ENCODE measurements at places on chromosomes 12 and 14.
A peak's percentile ranks its signal among the peaks of the same experiment; 100 is the strongest.

GRCh38 chr12:115303723-115304309 lies 619.8 kb upstream of the TBX3 start:
- no peak for DNase-seq

DNA sequence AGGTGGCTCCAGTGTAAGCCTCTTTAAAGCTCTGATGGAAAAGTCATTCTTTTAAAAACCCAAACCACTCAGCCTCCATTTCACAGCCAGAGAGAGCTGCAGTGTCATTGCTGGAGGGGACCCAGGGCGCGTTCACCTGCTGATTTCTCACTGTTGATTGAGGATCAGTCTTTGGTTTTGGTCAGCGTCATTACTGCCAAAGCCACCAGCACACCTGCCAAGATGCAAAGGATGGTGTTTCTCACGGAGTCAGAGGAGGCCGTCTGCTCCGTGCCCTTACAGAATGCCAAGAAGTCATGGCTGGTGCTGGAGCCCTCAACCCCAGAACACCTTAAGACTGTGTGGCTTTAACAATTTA lies 32.8 kb upstream of the BATF start:
- no peak for DNase-seq

- no peak for DNase-seq
Measured at GRCh38 chr12:6461401-6462233, 8.9 kb downstream of the VAMP1 start.

GRCh38 chr14:100450736-100451135 lies 127.6 kb downstream of the SLC25A47 start:
- DNase-seq: no peak

DNA sequence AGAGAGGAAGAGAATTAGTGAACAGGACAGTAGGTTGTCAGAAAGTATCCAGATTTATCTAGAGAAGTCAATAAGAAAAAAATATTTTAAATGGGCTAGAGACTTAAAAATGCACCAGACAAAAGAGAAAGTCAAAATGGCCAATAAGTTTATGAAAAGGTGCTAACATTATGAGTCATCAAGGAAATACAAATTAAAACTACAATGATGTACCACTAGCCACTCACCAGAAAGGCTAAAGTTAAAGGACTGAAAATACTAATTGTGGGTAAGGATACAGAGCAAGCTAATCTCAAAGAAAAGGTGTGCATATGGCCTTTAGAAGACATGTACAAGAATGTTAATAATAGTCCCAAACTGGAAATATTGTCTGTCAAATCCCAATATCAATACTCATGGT lies 37.7 kb downstream of the C12orf50 start:
- no peak for DNase-seq

- DNase-seq: no peak
Measured at GRCh38 chr12:61554268-61555008, 705.8 kb upstream of the USP15 start.

- DNase-seq: peak; percentile 62
Measured at GRCh38 chr12:59119676-59120075, 199.4 kb upstream of the LRIG3 start.

- no peak for DNase-seq
Measured at GRCh38 chr12:4285070-4285469, 11.5 kb downstream of the CCND2 start.

DNA sequence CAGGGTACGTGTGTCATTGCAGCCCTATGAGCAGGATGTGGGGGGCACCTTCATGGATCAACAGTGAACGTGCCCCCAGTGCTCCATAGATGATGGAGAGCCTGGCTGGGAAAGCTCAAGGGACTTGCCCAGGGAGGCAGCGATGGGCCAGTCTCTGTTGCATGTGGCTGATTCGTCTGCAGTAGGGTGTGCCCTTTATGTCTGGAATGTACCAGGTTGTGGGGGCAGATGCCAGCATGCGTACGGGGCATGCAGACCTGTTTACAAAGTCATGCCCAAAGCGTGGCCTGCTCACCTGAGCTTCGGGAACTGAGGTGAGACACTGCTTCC lies 72.3 kb downstream of the TESC start:
- DNase-seq: no peak

DNA sequence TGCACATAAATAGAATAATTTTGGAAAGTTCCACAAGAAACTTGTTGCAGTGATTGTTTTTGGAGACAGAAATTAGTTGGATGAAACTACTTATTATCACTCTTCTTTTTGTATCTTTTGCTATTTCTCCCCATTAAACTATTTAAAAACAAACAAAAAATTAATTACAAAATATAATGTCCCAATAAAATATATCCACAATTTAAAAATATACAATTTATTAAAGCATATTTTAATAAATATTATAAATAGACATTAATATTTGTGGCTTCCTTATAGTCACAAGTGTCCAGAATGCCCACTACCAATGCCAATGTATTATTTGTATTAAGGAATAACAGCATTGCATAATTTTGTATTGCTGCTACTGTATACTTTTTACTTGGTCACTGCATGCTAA lies 52.5 kb upstream of the GCH1 start:
- no peak for DNase-seq

DNA sequence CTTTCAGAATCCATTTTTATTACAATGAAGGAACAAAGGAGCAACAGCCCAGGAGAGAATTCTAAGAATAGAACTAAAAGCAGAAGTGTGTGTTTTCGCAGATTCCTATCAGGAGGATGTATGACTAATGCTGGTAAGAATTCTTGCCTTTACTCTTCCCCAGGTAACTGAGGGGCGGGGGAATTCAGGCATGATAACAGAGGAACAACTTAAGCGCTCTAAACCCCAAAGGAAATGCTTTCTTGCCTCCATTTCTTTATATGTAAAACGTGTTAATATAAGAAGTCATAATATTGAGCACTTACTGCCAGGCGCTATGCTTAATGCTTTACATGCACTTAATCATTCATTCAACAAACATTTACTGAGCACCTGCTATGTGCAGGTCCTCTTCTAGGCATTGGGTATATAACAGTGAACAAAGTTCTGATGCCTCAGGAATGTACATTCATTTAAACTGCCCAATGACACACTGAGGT lies 4.5 kb downstream of the HCAR1 start:
- peak; percentile 69 for DNase-seq

GRCh38 chr14:71235875-71236274 lies 328.6 kb downstream of the PCNX1 start:
- no peak for DNase-seq

DNA sequence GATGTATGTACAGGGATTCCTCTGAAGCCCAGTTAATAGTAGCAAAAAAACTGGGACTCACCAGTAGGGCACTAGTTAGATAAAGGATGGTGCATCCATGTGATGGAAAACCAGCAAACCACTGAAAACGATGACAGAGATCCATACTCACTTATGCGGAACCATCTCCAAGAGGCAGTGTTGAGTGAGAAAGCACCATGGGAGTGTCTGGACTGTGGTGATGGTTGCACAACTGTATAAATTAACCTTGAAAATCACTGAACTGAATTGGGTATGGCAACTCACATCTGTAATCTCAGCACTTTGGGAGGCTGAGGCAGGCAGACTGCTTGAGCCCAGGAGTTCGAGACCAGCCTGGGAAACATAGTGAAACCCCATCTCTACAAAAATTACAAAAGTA lies 53.6 kb upstream of the ZFP36L1 start:
- DNase-seq: no peak

DNA sequence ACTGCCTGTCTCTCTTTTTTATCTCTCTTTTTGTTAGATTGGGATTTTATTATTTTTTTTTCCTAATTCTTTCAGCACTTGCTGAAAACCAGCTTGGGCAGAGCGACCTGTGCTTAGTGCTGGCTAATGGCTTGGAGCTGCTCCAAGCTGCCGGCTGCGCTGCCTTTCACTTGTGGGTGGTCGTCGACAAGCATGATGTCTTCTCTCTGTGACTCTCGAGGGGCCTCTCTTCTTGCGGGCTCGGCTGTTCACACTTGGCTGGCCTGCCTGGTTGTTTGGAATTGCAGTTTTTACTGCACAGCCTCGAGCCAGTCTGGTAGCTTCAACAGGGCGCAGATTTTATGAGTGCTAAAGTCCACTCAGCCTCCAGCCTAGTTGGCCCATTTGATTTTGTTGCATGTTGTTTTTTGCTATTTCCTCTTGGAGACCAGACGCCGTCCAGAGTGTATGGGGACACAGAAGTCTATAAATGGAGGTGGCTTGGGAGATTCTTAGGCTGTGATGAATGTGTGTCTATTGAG lies 18.6 kb downstream of the TPCN1 start:
- no peak for DNase-seq

- no peak for DNase-seq
Measured at GRCh38 chr12:96170328-96170727, 23.8 kb upstream of the ELK3 start.

- no peak for DNase-seq
Measured at GRCh38 chr12:55708695-55709233, 1.1 kb upstream of the ITGA7 start.

- DNase-seq: no peak
Measured at GRCh38 chr12:93016752-93017350, 87.8 kb upstream of the EEA1 start.

DNA sequence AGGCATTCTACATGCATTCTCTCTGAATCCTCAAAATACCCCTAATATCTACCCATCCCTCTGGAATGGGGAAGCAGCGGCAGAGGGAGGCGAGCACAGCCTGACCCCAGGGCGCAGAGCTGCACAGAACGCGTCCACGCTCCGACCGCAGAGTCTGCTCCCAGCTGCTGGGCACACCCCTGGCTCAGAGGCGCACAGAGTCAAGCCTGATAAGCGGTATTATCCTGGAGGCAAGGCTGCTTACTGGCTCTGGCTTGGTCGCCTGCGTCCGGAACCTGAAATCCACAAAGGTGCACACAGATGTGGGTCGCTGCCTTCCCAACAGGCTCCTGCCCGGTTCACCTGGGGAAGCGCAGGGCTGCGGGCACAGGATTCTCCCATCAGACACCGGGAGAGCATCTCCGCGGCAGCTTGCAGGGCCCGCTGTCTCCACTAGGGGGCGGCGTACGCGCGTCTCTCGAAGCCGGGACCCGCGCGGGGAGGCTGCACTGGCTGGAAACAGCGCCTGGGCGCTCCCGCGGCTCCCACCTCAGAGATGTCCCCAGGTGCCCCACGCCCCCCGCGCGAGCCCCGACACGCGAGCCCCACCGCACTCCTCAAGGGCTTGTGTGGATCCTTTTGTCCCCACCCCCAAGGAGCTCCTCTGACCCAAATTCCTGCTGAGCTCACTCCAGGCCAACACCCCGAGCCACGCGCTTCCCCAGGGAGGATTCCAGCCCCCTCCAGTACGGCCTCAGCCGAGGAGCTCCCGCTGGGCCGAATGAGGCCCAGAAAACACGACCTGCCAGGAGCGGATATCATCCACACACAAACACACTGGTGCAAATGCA lies 120.1 kb upstream of the FZD10 start:
- DNase-seq: no peak

- peak; percentile 67 for DNase-seq
Measured at GRCh38 chr12:76623931-76624330, 64.4 kb upstream of the OSBPL8 start.

GRCh38 chr14:94135476-94135875 lies 6.1 kb upstream of the IFI27L2 start:
- DNase-seq: no peak

- DNase-seq: no peak
Measured at GRCh38 chr14:89231426-89232113, 185.5 kb downstream of the FOXN3 start.

GRCh38 chr12:64532734-64533351 lies 77.5 kb upstream of the RASSF3 start:
- DNase-seq: no peak

DNA sequence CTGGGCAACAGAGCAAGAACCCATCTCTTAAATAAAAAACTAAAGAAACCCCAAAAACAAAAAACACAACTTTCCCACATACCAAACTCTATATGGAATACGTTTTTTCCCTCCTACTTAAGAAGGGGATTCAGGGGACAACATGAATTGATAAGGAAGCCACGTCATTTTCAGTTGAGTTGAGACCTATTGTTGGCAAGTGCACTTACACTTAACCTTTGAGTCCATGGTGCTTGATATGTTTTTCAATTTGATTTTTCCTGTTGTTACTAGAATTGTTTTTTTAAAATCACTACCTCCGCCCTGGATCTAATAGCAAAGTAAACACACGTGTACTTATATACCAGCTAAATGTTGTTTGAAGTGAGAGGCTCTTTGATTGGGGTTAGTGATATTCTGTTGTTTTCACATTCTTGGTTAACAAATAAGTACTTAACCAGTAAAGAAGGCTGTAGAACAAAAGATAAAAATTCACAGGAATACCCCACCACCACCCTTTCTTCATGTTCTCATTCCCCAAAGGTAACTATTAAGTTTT lies 2.0 kb downstream of the FAM177A1 start:
- no peak for DNase-seq

DNA sequence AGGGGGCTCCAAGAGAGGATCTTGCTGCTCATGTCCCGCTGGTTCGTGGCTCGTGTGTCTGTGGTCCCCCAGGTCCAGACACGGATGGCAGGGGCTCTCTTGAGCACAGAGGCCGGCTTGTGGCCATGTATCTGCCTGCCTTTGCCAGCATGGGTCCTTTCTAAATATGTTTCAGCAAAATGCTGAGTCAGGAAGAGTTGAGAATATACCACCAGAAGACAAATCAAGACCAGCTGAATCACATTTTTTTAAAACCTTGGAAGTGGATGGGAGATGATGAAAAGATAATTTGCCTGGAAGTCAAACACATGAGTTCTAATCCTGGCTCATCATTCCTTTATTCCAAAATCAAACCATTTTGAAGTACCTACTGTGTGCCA lies 58.0 kb downstream of the NUAK1 start:
- no peak for DNase-seq

- DNase-seq: no peak
Measured at GRCh38 chr12:28683366-28683765, 465.7 kb upstream of the FAR2 start.

DNA sequence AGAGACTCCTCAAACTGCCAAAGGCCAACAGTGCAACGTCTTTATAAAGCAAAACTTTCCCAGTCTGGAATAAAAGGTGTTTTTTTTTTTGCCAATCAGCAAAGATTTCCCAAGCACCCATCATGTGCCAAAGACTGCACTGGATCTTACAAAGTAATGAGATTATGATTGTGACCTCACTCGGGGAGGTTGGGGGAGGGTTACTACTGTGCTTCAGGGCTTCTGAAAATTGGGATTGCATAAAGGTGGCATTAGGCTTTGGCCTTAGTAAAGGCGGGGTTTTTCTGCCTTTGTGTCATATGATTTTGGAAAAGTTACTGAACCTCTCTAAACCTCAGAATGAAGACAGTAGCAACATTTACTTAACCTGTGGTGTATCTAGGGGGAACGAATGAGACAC lies 233.8 kb downstream of the DACT1 start:
- DNase-seq: no peak

GRCh38 chr14:36505181-36505815 lies 14.7 kb downstream of the NKX2-1 start:
- DNase-seq: no peak

Measured in NCI-H226 (cell line).